Left lobe of liver (tissue), 2 donors: ENCODE measurements at places on chromosomes 3 and 15. TPM values are rescaled to one million over a fixed set of nuclear protein-coding genes. Genes with fewer than 3 reads are reported as not detected.

GRCh38 chr15:83430441-83430840, 16.7 kb upstream of the SH3GL3 start:
- no peak for DNase-seq

DNA sequence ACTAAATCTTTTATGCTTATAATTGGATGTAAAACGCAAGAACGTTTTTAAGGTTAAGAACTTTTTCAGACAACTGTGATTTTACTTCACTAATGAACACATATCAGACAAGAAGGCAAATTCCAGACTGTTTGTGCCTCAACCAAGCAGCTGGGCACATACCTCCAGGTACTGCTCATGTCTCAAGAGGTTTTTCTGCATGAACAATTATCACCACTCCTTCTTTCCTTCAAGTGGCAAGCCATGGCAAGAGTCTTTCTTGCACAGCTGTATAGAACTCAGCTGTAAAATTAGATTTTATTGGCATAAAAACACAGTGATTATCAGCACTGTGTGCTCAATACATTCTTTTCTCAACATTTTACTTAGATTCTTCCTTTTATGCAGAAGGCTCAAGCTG, 64.3 kb downstream of the FNDC3B start:
- no peak for DNase-seq

Gene TMCO5A
- total RNA-seq: not detected

DNA sequence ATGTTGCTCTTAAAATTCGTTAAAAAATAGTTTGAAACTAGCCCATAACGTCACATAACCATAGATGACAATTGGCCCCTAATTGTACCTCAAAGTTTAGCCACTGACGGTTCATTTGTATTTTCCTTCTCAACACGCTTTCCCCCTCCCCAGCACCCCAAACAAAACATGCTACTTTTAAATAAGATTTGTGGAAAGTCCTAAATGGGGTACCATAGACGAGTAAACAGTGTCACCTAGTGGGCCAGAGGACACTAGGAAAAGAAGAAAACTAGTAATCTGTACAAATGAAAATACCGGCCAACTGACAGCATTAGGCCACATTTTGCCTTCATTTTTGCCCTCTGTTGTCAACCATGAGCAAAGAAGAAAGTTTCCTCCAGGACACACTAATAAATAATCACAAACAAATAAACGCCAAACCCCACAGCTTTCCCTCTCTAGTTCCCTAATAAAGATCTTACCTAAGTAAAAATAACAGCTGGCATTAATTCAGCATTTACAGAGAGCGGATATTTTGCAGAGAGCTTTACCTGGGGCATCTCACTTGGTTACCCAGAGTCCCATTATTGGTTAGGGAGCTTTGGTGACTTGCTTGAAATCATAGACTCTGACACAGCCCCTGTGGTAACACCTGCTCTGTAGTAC, 175.1 kb upstream of the ATP11B start:
- DNase-seq: no peak

Gene CFAP100
- total RNA-seq: not detected

- no peak for DNase-seq
Measured at GRCh38 chr3:61570813-61571212, 9.4 kb downstream of the PTPRG start.

DNA sequence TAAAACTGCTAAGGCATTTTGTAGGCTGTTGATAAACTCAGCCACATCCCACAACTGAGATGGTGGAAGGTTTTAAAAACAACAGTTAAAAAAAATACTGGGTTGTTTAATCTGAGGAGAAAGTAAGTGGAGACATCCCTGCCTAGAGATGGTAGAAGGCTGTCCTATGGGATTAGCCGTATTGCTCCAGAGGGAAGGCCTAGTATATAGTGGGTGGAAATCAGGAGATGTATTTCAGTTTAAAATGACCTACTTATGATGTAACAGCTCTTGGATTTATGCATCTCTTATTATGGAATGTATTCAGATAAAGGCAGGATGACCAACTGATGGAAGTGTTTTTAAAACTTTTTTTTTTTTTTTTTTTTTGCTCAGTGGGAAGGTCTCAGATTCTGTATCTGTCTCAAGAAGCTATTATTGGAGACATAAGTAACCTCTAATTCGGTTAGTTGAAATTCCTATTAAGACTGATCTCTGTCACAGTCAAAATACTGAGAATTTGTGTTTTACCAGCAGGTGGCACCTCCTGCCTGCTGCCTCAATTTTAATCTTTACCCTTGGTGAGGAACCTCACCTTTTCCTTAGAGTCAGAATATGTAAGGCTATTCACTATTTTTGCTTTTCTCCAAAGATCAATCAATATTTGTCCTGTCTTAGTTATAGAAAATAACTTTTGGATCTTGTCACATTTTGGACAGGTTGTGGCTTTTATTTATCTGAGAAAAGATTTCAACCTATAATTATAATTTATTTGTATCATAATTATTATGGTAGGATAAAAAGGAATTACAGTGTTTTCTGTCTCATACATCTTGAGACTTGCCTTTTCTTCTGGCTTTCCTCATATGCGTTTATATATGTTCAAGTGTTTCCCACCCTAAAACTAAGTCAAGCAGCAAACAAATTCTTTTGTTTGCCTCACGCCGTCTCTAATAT, 63.0 kb downstream of the VPS8 start:
- DNase-seq: no peak
